ENCODE measurements at places on chromosomes 5 and 9. TPM values are rescaled to one million over a fixed set of nuclear protein-coding genes. Genes with fewer than 3 reads are reported as not detected.

Gene PCDHGB7
- total RNA-seq = 0.08 TPM

Gene DDX4
- not detected for total RNA-seq

Gene MYMK
- total RNA-seq = not detected

Gene PCDHA7
- 0.05 TPM for total RNA-seq

Gene ANKRD34B
- total RNA-seq = 0.17 TPM

Gene CDH10
- total RNA-seq = 0.14 TPM

Gene UGT3A1
- not detected for total RNA-seq

Gene PRR16
- total RNA-seq = not detected

Gene TMOD1
- 1.8 TPM for total RNA-seq

Gene UBQLN1
- total RNA-seq = 125 TPM

Gene ACTL7B
- total RNA-seq = 0.07 TPM

Gene CDKN2B
- not detected for total RNA-seq

Gene SPINK7
- total RNA-seq = not detected

Gene GABBR2
- total RNA-seq = 0.49 TPM

Gene RAI14
- total RNA-seq = 47.6 TPM

Gene MYOT
- not detected for total RNA-seq

Gene PAEP
- 0.27 TPM for total RNA-seq

Gene GNA14
- total RNA-seq = not detected

Gene PKN3
- total RNA-seq = 16.3 TPM

Gene CRB2
- total RNA-seq = 0.09 TPM

Gene PKD2L2
- 0.12 TPM for total RNA-seq

Gene HMCN2
- total RNA-seq = not detected

Gene FYB1
- 9.0 TPM for total RNA-seq

Gene TNFSF15
- total RNA-seq = 0.11 TPM

Gene TEK
- total RNA-seq = 0.12 TPM

Gene CCNI2
- 0.07 TPM for total RNA-seq

Gene TAS2R1
- total RNA-seq = not detected

Gene STK10
- total RNA-seq = 20.8 TPM

Gene FAM153A
- total RNA-seq = not detected

Gene C9orf50
- not detected for total RNA-seq

Gene FOXD4L6
- total RNA-seq = not detected

Gene RABEPK
- 40.4 TPM for total RNA-seq

Gene VCAN
- 8.9 TPM for total RNA-seq

Gene IL5
- not detected for total RNA-seq

Gene IFNK
- not detected for total RNA-seq

Gene PCDHB7
- total RNA-seq = not detected

Gene TAF1L
- total RNA-seq = not detected

Gene PRDM9
- total RNA-seq = not detected

Gene TMC1
- 0.03 TPM for total RNA-seq

Gene ZFYVE16
- 19.6 TPM for total RNA-seq

Gene ANKRD33B
- total RNA-seq = 11.4 TPM

Gene ZDHHC21
- total RNA-seq = 2.8 TPM

Gene MARCOL
- not detected for total RNA-seq

Gene GCNT1
- total RNA-seq = 3.4 TPM

Gene TRPM3
- not detected for total RNA-seq

Gene TPRN
- total RNA-seq = 11.0 TPM

Gene OR1N2
- not detected for total RNA-seq

Gene CCNH
- total RNA-seq = 40.3 TPM

Gene CER1
- total RNA-seq = not detected

Gene TPD52L3
- total RNA-seq = not detected

Gene OGN
- total RNA-seq = not detected

Gene EIF4E1B
- total RNA-seq = not detected

Gene CTSV
- 13.0 TPM for total RNA-seq

Gene ARHGEF37
- total RNA-seq = 2.1 TPM

Gene C9orf40
- 10.9 TPM for total RNA-seq
